ENCODE measurements at places on chromosomes 5 and 9.

- no peak for DNase-seq
Observed at GRCh38 chr5:6730407-6730806, 17.2 kb downstream of the TENT4A start.

DNA sequence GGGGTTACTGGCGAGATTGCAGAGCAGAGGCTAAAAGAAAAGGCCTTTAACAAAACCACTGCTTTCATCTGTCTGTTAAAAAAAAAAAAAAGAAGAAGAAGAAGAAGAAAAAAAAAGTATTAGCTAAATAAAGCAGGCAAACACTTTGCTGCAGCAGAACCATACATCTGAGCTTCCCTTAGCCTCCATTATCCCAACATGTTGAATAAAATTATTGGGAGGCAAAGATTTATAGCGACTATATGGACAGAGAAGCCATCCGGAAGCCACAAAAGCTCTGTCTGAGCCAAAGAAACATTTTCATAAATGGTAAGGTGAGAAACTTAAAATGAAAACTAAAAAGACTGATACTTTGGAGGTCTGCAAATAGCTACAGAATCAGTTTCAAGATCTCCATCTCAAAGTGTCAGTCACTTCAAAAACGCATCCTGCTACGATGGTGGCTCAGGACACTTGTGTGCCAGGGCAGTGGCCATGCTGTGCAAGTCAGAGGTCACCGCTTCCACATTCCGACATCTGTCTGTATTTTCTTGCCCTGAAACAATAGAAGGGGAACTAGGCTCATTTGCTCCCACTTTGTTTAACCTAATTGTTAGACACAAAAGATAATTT lies 9.6 kb downstream of the EFNA5 start:
- DNase-seq = no peak

GRCh38 chr9:72552356-72552755 lies 30.9 kb downstream of the TMC1 start:
- no peak for DNase-seq

- DNase-seq = no peak
Observed at GRCh38 chr9:132125944-132126679, 35.7 kb upstream of the NTNG2 start.

DNA sequence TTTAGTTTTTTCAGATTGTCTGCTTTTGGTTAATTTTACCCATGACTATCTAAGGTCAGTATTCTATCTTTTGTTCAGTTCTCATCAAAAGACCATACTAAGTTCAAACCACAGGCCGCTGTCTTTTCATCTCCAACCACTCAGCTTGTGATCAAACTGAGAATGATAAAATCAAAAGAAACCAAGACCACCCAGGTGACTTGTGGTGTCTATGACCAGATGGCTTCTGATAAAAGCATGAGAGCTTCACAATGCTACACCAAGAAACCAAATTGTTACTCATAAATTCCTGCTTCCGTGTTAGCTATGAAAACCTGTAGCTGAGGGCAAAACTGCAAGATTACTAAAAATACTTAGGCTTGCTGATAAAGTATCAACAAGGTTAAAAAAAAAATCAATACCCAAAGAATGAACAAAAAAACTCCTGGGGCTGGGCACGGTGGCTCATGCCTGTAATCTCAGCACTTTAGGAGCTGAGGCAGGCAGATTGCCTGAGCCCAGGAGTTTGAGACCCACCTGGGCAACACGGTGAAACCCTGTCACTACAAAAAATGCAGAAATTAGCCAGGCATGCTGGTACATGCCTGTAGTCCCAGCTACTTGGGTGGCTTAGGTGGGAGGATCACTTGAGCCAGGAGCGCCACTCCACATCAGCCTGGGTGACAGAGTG lies 25.8 kb upstream of the GPX8 start:
- DNase-seq = no peak

DNA sequence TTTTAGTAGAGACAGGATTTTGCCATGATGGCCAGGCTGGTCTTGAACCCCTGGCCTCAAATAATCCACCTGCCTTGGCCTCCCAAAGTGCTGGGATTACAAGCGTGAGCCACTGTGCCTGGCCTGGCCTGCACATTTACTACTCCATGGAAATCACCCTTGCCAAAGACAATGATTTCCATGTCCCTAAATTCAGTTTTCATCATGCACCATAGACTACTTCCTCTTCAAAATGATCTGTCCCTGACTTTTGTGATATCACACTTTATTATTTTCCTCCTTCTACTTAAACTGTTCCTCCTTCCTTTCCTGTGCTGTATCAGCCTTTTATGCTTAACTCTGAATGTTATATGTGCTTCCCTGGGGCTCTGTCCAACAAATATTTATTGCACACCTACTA lies 20.3 kb downstream of the SLC28A3 start:
- no peak for DNase-seq

DNA sequence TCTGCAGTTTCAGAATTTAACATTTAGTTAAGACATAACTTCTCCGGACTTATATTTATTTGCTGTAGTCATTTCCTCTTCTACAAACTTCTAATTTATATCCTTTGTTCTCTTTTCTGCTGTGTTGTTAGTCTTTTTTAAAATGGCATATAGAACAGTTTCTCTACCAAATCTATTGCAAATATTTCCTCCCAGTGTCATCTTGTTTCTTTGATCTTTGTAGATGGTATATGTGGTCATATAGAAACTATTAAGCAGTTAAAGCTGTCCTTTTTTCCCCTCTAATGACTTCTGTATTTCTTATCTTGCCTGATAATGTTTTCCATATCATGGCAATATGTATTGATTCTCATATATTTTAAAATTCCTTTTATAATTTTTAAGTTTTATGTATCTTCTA lies 264.5 kb downstream of the MCTP1 start:
- no peak for DNase-seq

DNA sequence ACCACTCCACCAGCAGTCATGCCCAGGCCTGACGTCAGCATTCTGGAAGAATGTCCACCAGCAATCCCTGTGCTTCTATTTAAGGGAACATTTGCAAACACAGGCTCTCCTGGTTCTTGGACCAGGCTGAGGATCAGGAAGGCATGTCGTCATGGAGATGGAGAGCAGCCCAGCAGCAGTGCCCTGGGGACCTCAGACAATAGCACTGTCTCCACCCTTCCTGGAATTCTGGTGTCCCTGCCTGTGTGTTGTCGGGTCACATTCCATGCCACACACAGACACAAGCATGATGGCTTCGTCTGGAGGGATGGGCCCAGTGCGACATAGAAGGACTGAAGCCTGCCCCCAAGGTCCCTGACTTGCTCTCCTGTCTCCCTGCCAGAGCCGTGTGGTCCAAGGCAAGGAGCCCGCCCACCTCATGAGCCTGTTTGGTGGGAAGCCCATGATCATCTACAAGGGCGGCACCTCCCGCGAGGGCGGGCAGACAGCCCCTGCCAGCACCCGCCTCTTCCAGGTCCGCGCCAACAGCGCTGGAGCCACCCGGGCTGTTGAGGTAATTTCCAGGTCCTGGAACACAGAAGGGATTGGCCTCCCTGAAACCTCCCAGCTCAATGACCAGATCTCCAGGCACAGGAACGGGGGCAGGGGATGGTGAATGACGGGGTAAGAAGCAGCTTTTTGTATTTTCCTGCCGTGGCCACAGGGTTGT lies 43.8 kb downstream of the STOM start:
- no peak for DNase-seq

DNA sequence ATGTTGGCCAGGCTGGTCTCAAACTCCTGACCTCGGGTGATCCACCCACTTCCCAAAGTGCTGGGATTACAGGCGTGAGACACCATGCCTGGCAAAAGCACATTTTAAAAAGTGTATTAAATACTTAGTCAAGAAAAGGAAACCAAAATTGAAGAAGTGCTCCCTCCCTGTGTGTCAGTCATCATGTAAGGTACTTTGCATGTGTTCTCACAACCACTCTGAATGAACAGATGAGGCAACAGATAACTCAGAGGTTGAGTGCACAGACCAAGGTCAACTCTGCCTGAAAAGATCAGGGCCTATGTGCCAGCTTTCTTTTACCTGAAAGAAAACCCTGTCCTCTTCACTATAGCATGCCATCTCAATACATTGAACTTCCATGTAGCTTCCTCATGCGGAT lies 289.7 kb downstream of the MRPS30 start:
- no peak for DNase-seq

DNA sequence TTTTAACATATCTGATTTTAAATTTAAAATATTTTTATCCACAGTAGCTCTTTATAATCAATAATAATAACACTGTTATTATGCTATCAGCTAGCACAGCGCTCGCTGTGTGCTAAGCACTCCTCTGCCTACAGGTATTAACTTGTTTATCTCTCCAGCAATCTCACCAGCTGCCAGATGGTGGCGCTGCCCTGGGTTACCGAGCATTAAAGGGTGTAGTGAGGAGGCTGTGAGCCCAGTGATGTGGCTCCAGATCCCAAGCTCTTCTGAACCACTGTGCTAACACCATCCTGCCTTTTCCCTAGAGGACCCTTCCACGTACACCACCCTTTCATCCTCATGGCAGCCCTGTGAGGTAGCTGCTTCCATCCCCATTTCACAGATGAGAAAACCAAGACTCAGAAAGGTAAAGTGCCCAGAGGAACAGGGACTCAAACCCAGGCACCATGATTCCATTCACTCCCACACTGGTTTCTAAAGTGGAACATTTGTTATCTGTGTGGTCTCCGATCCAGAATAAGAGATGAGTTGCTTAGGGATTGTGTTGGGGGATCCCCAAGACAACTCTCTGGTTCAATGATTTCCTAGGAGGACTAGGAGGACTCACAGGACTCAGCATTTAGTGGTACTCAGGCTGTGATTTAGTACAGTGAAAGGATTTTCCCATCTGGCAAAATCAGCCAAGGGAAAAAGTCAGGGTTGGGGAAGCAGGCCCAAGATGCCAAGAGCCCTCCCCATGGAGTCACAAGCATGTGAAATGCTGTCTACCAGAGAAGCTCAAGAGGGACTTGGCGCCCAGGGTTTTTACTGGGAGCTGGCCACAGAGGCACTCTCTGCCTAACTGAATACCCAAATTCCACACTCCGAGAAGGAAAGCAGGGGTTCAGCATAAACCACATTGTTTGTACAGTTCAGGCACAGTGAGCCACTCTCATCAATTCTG lies 7.0 kb downstream of the IGFBPL1 start:
- peak; percentile 61 for DNase-seq

DNA sequence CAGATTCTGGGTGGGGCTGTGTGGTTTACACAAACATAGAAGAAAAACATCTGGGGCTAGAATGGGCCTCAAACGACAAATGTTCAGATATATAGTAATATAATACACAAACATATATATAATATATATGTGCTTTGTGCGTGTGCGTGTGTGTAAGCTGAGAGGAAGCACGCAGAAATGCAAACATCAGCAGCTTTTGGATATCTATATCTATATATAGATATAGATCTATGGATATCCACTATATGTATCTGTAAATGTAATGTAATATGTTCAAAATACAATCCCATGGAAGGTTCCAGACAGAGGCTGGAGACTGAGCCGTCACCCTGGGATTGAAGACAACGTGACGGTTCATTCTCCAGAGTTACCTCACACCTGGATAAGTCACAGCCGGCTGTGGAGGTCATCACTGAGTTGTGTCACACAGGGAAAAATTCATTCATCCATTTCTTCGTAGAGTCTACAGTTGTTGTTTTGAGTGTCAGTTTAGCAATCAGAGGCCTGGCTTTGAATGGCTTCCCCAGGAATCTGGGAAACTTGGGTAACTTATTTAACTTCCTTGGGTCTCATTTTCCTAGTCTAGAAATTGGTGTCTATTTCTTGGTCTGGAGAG lies 123.0 kb upstream of the CPEB4 start:
- DNase-seq = no peak

DNA sequence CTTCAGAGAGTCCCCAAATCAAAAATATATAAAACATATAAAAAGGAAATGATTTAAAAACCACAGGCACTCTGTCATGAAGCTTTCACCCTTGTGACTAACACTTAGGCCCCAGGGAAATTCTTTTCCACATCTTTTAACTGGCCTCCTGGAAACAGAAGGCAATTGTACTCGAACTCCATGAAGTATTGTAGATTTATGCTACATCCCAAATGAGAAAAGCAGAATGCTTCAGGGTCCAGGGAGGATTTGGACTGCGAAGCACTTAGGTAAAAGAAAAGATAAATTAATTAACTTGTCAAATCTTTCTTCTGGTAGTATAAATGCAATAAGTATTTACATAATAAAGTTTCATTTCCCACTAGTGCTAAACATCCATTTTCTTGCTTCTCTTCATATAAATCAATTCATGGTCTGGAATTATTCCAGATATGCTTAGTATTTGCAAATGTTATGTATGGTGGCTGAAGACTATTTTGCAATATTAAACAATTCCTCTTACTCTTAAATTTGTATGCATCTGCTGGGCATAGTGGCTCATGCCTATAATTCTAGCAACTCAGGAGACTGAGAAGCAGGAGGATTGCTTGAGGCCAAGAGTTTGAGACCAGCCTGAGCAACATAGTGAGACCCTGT lies 64.9 kb upstream of the ELL2 start:
- DNase-seq = no peak

GRCh38 chr9:86181379-86182315 lies 77.8 kb downstream of the C9orf153 start:
- DNase-seq = no peak

DNA sequence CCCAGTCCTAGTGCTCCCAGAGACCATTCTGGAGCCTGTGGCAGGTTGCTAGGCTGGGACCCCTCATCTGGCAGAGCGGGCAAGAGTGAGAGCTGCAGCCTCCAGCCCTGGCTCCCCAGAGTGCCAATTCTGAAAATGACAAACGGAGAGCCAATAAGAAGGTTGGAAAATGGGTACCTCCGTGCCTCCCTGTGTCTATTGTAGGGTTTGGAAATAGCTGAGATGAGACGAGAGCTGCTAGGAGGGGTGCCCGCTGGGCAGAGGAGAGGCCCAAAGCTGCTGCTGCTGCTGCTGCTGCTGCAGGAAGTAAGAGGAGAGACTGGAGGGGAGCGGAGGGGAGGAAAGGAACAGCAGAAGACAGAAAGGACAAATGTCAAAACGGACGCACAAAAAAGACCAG lies 36.0 kb upstream of the FUBP3 start:
- DNase-seq = no peak

DNA sequence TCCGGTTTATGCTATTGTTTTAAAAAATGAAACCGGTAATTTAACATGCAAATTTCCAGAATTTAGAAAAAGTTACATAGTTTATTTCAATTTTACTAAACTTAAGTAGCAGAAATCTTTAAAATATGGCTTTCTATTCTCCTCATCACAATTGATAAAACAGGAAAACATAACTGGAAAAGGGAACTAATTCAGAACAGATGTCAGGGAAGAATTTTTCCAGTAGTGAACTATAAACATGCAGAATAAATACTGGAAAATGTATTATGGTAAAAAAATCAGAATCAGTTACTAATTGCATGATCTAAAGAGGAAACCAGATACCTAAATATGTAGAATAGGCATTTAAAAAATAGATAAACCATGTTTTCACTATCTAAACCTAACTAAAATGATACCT lies 7.3 kb upstream of the NR4A3 start:
- DNase-seq = no peak

GRCh38 chr9:98021306-98022040 lies 35.1 kb upstream of the NANS start:
- no peak for DNase-seq

Data from NAMALWA (cell line).